ENCODE measurements at places on chromosomes 16 and 17. TPM values are rescaled to one million over a fixed set of nuclear protein-coding genes. Genes with fewer than 3 reads are reported as not detected.

MARVELD3 gene
- under 0.01 TPM for total RNA-seq

KRTAP9-4 gene
- total RNA-seq: not detected

CCDC144A gene
- total RNA-seq: 10.3 TPM

RGS11 gene
- 0.64 TPM for total RNA-seq

CD300H gene
- total RNA-seq: not detected

PYY gene
- total RNA-seq: not detected

CRYBA1 gene
- total RNA-seq: 0.43 TPM

DNA sequence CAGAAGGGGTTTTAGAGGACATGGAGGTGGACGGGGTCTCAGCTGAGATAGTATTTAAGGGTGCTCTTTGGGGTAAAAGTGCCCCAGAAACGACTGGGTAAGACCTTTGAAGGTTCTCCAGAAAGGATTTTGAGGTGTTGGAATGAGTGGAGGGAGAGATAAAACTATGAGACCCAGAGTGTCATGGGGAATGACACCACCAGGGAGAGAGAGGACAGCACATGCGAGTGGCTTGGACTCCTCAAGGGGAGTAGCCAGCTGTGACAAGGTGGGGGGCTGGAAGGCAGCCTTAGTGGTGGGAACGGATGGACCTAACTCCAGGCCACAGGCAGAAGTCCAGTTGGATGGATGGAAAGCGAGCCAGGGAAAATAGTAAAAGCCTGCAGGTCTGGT, 19.2 kb upstream of the PITPNM3 start:
- no peak for DNase-seq

GRCh38 chr16:57893559-57894389, 77.2 kb downstream of the CNGB1 start:
- DNase-seq: peak; percentile 74

- DNase-seq: no peak
Observed at GRCh38 chr16:1119766-1120576, 23.9 kb upstream of the C1QTNF8 start.

DNA sequence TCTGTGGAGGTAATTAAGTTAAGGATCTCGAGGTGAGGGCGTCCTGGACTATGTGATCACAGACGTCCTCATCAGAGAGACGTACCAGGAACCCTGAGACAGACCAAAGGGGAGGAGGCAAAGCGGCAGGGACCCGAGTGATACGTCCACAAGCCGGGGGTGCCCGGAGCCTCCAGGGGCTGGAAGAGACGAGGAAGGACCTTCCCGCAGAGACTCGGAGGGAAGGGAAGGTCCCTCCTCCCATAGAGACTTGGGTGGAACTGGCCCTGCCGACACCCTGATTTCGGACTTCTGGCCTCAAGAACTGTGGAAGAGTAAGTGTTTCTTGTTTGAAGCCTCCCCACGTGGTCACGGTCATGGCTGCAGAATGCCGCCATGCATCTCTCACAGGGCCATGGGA, 30.8 kb downstream of the LMF1 start:
- DNase-seq: no peak

GRCh38 chr16:23505671-23506605, 4.4 kb downstream of the GGA2 start:
- no peak for DNase-seq

GRCh38 chr16:68782198-68783174, 45.4 kb downstream of the CDH1 start:
- no peak for DNase-seq

DNA sequence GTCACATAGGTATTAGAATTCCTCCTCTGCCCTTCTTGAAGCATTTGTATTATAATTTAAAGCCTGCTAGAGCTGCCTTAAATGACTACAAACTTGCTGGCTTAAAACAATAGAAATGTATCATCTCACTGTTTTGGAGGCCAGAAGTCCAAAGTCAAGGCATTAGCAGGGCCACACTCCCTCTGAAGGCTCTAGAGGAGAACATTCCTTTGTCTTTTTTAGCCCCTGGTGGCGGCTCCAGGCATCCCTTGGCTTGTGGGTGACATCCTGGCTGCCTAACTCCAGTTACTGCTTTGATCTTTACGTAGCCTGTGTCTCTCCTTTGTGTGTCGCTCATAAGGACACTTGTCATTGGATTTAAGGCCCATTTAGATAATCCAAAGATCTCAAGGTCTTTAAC, 186.6 kb upstream of the SALL1 start:
- DNase-seq: no peak

GRCh38 chr16:53087101-53087500, 32.3 kb downstream of the CHD9 start:
- DNase-seq: no peak

- peak; percentile 49 for DNase-seq
Observed at GRCh38 chr16:71474864-71475263, 12.8 kb upstream of the ZNF23 start.

- peak; percentile 99 for DNase-seq
Observed at GRCh38 chr17:83203073-83203471, 123.7 kb downstream of the METRNL start.

- no peak for DNase-seq
Observed at GRCh38 chr17:78817123-78817522, 23.5 kb downstream of the USP36 start.

DNA sequence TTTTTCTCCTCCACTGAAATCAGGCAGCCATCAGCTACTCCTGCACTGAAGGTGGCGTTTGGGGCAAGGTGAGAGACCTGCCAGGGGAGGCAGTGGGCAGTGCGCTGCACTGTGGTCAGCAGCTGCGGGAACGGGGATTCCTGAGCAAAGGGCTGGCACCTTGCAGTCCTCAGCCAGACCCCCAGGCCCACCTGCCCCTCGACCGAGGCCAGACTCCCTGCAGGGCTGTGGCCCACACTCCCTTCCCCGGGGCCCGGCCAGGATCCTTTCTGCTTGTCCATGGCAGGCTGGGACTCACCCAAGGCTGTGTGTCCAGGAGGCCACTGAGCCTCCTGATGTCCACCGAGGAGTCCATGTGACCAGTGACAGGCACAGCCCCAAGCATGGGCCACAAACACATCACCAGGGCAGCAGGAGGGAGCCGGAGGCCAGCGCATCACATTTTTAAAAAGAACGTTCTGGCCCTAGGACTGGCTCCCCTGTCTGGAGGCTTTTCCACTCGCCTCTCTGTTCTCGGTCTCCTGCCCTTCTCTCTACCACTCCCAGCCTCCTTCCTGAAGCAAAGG, 28.5 kb upstream of the TNRC6C start:
- DNase-seq: no peak

- no peak for DNase-seq
Observed at GRCh38 chr17:7623661-7624060, 4.0 kb downstream of the SAT2 start.

GRCh38 chr17:82687375-82687861, 11.1 kb downstream of the RAB40B start:
- DNase-seq: peak; percentile 62

- peak; percentile 65 for DNase-seq
Observed at GRCh38 chr16:86924537-86924936, 346.2 kb downstream of the FOXL1 start.

DNA sequence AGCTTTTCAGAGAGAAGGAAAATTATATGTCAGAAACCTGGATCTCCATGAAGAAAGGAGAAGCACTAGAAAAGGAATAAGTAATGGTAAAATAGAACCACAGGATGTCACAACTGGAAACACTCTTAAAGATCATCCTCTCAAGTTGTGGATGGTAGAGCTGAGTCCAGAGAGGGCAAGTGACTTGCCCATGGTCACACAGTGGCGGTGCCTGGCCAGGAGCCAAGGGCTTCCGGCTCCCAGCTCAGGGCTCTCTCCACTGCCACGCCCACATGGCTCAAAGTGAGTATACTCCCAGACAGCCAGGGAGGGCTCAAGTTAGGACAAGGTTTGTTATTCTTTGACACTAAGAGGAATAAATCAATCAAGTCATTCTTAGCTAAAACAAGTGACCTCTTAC, 159.8 kb downstream of the COPRS start:
- no peak for DNase-seq

DNA sequence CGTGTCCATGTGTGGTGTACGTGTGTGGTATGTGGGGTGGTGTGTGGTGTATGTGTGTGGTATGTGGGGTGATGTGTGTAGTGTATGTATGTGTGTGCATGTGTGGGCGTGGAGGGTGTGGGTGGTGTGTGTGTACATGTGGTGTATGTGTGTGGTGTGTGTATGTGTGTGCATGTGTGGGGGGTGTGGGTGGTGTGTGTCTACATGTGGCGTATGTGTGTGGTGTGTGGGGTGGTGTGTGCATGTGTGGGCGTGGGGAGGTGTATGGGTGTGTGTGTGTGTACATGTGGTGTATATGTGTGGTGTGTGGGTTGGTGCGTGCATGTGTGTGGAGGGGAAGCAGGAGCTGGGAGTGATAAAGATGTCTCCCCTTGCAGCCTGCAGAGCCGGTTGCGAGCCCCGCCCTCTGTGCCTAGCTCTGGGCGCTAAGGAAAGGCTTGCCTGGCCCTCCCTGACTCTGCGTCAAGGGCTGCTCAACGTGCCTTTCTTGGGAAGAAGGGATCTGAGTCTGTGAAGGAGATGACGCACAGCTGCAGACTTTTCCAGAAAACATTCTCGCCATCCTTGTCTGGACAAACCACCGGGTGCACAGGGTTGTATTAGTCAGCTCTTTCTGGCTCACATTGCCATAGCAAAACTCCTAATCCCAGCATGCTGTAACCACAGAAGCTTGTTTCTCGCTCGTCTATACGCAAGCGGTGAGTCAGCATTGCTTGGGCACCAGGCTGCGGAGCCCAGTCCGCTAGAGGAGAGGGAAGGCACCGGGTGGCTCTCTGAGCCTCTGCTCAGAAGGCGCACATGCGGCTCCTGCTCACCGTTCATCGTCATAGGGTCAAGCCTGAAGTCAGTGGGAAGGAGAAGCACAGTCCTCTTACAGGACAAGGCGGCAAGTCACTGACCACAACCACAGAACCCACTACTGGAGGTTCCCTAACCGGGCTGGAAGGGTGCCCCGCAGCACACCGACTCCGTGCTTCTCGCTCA, 2.0 kb upstream of the CD300H start:
- peak; percentile 96 for DNase-seq

DNA sequence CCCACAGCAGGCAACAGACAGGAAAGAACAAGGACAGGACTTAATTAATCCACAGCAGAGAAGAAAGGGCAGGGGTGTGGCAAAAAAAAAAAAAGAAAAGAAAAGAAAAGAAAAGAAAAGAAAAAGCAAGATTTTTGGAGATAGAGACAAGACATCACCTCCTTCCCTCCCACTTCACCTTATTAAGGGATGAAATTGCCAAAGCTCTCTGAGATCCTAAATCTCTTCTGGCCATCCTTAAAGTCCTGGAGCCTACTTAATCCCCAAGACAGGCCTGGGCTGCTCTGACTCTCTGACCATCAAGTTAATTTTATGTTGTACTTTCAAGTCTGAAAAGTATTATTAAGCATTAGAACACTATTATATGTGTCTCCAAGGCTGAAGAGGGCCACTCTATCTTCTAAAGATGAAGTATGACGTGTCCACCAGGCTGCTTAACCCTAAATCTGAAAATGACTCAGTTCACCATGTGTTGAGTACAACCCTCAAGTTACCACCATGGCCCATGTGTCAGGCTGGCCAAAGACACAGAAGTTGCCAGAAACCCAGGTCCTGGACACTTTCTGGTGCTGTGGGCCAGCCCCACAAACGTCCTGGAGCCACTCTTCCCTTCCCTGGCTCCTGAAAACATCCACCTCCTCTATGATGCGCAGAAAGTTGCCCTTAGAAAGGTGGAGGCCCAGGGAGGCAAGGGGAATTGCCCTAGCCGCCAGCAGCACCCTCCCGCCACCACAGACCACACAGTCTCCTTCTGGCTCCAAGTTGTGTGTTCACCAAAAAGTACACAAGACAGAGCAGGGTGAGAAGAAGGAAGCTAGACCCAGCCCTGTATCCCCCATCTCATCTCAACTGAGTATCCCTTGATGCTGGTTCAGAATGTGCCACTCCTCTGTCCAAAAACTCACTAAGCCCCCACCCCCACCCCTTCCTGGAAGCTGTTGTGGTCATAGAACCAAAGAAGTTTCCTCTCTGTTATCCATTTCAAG, 2.7 kb downstream of the SOCS1 start:
- DNase-seq: peak; percentile 66

- no peak for DNase-seq
Observed at GRCh38 chr16:88498576-88499208, 45.6 kb downstream of the ZFPM1 start.

DNA sequence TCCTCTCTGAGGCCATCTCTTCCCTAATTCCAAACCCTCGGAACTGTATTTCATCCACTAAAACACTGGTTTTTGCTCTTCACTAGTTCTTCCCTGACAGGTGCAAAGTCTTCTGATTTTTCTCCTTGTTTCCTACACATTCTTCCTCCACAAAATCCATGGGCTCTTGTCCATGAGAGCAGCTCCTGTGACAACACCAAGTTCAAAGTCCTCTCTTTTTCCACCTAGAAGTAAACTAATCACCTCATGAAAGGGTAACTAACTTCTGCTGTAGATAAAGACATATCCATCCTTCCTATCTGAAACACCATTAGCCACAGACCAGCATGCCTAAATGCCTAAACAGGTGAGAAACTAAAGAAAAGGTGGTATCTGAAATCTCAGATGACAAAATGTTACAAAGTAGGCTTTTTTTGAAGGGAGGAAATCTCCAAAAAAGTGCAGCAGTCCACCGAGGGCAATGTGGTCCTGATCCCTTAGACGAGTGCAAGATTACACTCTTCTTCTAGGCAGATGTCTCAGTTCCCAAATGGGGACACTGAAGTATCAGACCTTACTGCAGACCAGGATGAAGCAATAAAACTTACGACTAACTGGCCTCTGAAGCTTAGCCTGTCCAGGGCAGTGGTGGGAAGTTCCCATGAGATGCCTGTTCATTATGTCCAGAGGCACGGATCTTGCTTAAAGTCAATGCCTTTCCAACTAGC, 2.8 kb downstream of the PIP4K2B start:
- no peak for DNase-seq

Data from fibroblast of villous mesenchyme (primary cell).